ENCODE measurements at places on chromosomes 5 and 9. TPM values are rescaled to one million over a fixed set of nuclear protein-coding genes. Genes with fewer than 3 reads are reported as not detected.

- peaks cover 84% of the 10 kb centered on the region for H3K36me3 ChIP-seq
- peaks cover 9% of the 10 kb centered on the region for H3K4me1 ChIP-seq
- no peaks in the 10 kb centered on the region for H3K27me3 ChIP-seq
- no peak overlapping the region for H3K4me3 ChIP-seq
- H3K27ac ChIP-seq: no peak overlapping the region
- DNase-seq: no peak
Measured at GRCh38 chr9:121344184-121344583, 25.9 kb downstream of the STOM start.

- no peaks in the 10 kb centered on the region for H3K4me1 ChIP-seq
- no peaks in the 10 kb centered on the region for H3K36me3 ChIP-seq
- H3K27ac ChIP-seq: no peak overlapping the region
- no peaks in the 10 kb centered on the region for H3K27me3 ChIP-seq
- no peak overlapping the region for H3K4me3 ChIP-seq
Measured at GRCh38 chr9:98652741-98653140, 56.0 kb downstream of the GABBR2 start.

DNA sequence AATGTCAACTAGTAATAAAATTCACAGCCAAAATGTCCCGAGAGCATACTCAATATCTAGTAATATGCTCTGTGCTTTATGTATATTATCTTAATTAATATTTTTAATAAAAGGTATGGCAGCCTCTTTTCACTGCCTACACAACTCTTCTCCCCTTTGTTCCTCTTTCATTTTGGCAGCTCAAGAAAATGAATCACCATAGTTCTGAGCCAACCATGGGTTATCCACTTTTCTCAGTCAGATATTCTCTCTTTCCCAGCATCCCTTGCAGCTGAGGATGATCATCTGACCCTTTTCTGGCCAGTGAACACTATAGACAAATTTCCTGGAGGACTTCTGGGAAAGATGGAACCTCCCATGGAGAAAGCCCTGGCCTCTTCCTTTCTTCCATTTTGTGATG is 8.2 kb upstream of the DOCK8 start:
- H3K4me3 ChIP-seq: no peak overlapping the region
- H3K4me1 ChIP-seq: no peaks in the 10 kb centered on the region
- no peak overlapping the region for H3K27ac ChIP-seq
- DNase-seq: no peak

DNA sequence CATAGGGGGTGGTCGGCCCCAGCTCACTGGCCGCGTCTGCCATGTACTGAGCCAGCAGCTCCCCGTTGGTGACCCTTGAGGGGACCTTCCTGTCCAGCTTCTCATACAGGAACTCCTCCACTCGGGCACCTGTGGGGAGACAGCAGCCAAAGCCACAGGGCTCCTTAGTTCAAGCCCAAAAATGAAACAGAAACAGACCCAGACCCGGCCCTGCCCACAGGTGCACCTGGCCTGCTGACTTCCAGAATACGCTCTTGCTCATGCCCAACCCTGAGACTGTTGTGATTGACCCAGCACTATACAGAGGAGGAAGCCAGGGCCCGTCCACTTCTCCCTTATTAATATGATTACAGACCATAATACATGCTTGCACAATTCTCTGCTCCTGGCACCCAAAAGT is 7.0 kb downstream of the SH3GLB2 start:
- DNase-seq: peak; percentile 3
- H3K36me3 ChIP-seq: no peaks in the 10 kb centered on the region
- H3K4me3 ChIP-seq: no peak overlapping the region
- peaks cover 4% of the 10 kb centered on the region for H3K4me1 ChIP-seq
- H3K27ac ChIP-seq: no peak overlapping the region

- no peaks in the 10 kb centered on the region for H3K27me3 ChIP-seq
- H3K27ac ChIP-seq: no peak overlapping the region
- peaks cover 6% of the 10 kb centered on the region for H3K4me1 ChIP-seq
Measured at GRCh38 chr9:93473411-93473810, 20.0 kb upstream of the FAM120AOS start.

ANKRD18B gene
- 0.13 TPM for total RNA-seq
